ENCODE measurements at places on chromosomes 5 and 9.
A peak's percentile ranks its signal among the peaks of the same experiment; 100 is the strongest.

- no peak for DNase-seq
Measured at GRCh38 chr5:73390972-73391371, 57.6 kb downstream of the FOXD1 start.

- no peak for DNase-seq
Measured at GRCh38 chr9:34651321-34651720, 664 bp upstream of the IL11RA start.

DNA sequence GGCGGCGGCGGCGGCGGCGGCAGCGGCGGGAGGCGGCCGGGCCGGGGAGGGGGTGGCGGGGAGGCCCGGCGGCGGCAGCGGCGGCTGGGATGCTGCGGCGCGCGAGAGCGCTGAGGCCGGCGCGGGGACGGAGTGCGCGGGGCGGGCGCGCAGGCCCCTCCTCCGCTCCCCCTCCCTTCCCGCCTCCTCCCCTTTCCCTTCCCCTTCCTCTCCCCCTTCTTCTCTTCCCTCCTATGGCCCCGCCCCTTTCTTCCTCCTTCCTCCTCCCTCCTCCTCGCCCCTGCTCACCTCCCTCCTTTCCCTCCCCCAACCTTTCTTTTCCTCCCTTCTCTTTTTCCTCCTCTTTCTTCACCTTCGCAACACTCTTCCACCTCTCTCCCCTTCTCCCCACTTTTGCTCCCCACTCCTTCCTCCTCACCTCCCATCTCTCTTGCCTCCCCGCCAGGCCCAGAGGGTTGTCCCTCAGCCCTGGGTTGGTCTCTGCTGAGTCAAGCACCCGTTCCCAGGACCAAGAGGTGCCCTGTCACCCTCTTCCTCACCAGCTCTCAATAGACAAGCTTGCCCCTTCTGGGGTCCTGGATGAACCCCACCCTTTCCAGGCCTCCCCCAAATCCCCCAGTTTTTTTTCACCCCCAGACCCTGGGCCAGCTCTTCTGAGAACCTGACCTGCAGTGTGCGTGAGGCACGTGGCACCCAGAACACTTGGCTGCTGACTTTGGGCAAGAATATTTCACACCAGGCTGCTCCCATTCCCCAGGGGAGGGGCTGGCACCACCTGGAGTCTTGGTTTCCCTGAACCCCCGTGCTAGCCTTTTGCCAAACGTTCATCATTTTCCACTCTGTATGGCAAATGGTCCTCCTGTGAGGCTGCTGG, at the start of gene SEMA4D:
TSS of gene SEMA4D (minus strand) at position 136 of the 874 bp plus-strand sequence. CDS start 92,657 bp downstream, outside the sequence.
- DNase-seq = peak; percentile 52

GRCh38 chr5:13303445-13303844, 641.0 kb downstream of the DNAH5 start:
- DNase-seq = no peak

DNA sequence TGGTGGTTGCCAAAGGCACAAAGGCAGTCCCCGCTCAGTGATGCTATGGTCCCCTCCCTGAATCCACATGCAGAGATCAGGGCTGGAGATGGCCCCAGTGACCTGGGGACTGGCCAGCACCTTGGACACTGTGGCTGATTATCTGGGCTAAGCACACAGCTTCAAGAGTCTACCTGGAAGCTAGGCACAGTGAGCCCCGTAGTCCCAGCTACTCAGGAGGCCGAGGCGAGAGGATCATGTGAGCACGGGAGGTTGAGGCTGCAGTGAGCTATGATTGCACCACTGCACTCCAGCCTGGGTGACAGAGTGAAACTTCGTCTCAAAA, 8.3 kb upstream of the SCGB3A1 start:
- no peak for DNase-seq

- DNase-seq = peak; percentile 94
Measured at GRCh38 chr5:134436523-134437339, 25.1 kb upstream of the CDKN2AIPNL start.

DNA sequence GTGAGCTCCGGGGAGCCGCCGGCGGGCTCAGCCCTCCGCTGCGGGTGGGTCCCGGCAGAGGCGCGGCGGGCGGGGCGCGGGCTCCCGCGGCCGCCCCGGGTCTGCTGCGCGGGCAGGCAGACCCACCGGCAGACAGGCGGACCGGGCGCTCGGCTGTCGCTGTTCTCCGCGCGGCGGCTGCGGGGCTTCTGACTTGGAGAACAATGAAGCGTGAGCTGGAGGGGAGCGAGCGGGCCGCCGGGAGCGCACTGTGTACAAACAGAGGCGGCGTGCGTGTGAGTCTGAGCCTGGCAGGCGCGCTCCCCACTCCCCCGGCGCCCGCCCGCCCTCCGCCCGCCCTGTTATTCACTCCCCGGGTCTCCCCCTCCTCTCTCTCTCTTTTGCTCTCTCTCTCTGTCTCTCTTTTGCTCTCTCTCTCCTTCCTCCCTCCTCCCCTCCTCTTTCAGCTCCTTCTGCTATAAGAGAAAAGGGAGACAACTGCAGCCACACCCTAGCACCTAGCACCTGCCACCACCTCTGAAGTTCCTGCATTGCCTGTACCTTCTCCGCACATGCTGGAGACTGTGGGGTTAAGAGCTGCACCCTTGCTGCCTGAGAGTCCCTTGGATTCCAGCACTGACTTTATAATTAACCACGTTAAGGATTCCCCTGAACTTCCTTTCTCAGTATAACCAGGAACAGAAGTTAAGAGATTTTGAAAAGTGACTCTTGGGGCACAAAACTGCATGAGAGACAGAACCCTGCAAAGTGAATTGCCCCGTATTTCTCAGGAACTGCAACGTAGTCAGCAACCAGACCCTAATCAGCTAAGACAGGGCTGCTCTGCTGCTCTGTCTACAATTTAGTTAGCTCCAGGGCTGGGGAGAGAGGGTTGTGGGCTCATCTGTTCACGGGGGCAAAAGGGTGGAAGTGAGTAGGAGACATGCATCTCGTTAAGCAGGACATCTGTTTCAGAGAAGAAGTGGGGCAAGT, at the start of gene EDIL3:
TSS of gene EDIL3 (minus strand) at position 277 of the 972 bp plus-strand sequence. CDS start 506 bp downstream, outside the sequence.
- DNase-seq = no peak

DNA sequence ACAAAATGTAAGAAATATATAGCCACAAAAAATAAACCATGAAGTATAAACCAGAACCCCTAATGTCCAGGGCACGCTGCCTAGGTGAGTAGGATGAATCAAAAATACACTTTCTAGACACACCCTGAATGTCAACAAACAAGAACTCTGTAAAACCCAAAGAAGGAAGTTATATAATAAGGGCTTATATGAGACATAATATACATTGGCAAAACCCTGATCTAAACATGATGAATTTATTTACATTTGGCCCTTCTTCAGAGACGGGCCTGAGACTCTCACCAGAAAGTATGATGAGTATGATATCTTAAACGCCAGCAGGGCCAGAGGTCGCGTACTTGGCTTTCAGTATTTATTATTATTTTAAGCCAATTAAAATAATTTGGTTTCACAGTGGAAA, 125.1 kb upstream of the FST start:
- no peak for DNase-seq

GRCh38 chr9:123851851-123852250, 78.1 kb downstream of the DENND1A start:
- no peak for DNase-seq

DNA sequence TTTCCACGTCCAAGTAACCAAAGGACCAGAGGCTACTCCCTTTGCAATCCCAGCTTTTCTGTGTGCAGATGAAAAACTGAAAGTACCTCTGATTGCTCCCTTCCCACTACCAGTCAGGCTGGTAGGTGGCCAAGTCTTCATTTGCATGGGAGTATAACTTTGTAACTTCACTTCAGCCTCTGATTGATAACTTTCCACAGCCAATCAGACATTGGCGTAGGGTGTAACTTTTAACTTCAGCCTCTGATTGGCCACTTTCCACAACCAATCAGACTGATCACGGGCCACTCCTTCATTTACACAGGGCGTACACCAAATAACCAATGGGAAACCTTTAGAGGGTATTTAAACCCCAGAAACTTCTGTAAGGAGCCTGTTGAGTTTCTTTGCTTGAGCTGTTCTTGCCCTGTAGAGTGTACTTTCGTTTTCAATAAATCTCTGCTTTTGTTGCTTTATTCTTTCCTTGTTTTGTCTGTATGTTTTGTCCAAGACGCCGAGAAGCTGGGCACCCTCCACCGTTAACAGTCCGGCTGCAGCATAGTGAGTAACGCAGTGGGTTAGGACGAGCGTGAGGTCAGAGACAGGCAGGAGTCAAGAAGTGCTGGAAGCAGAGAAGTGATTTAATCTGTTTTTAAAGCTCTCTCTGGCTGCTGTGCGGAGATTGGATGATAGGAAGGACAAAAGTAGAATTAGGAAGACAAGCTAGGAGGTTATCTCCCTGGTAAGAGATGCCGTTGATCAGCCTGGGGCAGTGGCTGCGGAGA, 3.5 kb upstream of the EXOSC2 start:
- DNase-seq = peak; percentile 33

GRCh38 chr9:121954477-121955140, 138.5 kb downstream of the TTLL11 start:
- DNase-seq = peak; percentile 62

GRCh38 chr9:115674091-115674490, 479.5 kb upstream of the PAPPA start:
- no peak for DNase-seq

DNA sequence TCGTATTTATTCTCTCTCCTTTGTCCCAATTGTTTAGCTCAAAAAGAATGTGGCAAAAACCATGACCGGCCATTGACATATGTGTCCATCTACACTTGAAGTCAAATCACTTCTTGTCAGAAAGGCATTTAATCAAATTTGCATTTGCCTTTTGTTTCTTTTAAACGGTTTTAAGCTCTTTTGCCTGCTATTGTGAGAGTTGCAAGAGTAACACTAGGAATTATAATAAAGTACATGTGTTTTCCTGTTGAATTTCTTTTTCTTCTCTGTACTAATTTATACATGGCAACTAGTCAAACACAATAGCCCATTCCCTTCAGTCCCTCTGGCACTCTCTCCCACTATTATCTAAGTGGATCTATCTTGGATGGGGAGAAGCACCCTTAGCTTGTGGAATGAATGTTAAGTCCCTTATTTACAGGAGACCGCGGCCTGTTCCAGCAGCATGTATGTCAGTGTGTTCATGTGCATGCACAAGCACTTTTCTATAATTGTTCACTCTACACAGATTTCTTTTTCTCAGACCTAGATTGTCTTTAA, 3.2 kb downstream of the ADAMTSL1 start:
- DNase-seq = no peak

DNA sequence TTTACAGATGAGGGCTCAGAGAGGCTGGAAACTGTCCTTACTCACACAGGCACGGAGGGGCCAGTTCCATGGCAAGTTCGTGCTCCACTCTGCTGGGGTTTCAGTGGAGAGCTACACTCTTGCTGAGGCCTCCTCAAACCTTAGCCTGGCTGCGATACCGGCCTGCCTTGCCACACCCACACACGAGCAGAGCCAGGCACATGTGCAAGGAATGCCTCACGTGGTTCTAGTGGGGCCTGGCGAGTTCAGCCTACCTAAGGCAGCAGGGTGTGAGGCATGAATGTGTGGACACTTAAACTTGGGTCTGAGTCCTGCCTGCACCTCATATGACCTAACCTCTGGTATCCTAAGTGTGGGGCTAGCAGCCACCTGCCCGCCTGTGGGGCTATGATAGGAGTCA, 21.5 kb upstream of the PRDM12 start:
- peak; percentile 72 for DNase-seq

GRCh38 chr5:174045470-174046025, at the start of gene NSG2:
Gene NSG2, plus strand, starts transcription at chr5:174045706. Its CDS starts 1,050 bp downstream, at chr5:174046756.
- peak; percentile 89 for DNase-seq

DNA sequence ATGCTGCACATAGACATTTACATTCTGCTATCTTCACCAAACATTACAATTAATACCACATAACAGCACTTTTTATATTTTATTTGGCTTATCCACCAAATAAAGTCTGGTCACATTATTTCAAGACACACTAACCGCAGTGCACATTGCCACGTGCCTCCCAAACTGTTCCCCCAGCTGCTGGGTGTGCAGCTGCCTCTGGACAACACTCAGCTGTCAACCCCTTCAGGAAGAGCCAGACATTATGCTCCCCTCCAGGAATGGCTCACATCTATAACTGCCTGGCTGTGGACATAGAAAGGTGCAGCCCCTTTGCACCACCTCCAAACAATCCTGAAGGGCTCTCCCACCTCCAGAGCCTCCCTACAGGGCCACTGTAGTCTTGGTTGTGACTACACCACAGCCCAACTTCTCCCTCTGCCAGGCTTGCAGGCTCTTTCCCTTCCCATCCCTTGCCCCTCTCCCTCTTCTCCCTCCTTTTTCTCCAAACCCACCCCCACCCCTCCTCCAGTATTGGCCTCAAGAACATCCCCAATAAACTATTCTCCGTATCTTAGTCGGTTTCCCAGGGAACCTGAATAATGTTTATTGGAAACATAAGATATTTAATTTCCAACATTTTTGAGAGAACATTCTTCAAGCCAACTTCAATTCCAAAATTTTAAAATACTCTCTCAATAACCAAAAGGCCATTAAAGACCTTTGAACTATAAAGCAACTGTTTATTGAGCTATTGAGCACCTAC, 372.3 kb downstream of the CTNND2 start:
- no peak for DNase-seq

GRCh38 chr5:162711244-162711643, 643.7 kb downstream of the GABRG2 start:
- DNase-seq = no peak

- DNase-seq = no peak
Measured at GRCh38 chr5:149298163-149298562, 26.5 kb downstream of the AFAP1L1 start.

DNA sequence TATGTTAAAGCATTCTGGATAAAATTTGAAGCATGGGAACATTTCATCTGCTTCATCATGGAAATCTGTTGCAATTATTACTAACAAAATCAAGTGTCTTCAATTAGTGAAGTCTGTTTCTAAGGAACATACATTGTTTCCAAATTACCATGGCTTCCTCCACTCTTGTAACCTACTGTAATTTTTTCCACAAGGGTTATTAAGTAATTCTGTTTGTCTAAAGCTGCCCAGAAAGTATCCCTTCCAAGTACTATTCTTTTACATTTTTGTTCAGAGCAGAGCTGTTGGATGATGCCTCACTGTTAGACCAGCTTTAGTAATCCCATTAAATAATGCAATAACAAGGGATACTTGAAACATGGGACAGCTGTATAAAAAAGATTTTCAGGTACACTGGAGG, 483.5 kb upstream of the CD180 start:
- no peak for DNase-seq

GRCh38 chr9:120397453-120397852, 182.5 kb downstream of the CDK5RAP2 start:
- DNase-seq = no peak

GRCh38 chr9:100670719-100671118, 92.8 kb downstream of the CAVIN4 start:
- DNase-seq = peak; percentile 82

GRCh38 chr5:83740741-83741140, 20.1 kb upstream of the HAPLN1 start:
- no peak for DNase-seq

- no peak for DNase-seq
Measured at GRCh38 chr5:146703499-146703898, 175.1 kb downstream of the PPP2R2B start.

- no peak for DNase-seq
Measured at GRCh38 chr5:42772265-42772993, 15.8 kb downstream of the CCDC152 start.

All from NCI-H2029 treated with DMSO at 0.1 percent for 48 hours (cell line).